ENCODE measurements at places on chromosomes 13 and 19.

- no peak for DNase-seq
Observed at GRCh38 chr13:95250961-95251360, 50.3 kb downstream of the ABCC4 start.

DNA sequence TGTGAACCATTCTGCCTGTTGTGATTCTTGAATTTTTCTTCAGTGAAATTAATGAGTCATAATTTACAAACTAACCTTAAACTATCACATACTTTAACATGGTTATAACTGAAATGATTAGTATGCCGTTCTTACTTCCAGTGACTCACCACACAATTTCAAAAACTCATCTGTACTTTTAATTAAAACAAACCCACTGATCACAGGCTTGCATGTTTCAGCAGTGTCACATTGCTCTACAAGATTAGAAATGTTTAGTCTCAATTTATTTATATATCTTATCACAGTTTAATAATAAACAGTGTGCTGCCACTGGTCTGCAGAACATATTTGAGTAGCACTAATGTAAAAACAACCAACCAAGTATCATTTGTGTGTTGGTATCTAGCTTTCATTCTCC lies 2227.9 kb upstream of the PCDH20 start:
- DNase-seq: no peak

GRCh38 chr13:49436890-49437289 lies 7.0 kb downstream of the CAB39L start:
- DNase-seq: no peak

- no peak for DNase-seq
Observed at GRCh38 chr13:53569453-53569852, 540.8 kb downstream of the OLFM4 start.

DNA sequence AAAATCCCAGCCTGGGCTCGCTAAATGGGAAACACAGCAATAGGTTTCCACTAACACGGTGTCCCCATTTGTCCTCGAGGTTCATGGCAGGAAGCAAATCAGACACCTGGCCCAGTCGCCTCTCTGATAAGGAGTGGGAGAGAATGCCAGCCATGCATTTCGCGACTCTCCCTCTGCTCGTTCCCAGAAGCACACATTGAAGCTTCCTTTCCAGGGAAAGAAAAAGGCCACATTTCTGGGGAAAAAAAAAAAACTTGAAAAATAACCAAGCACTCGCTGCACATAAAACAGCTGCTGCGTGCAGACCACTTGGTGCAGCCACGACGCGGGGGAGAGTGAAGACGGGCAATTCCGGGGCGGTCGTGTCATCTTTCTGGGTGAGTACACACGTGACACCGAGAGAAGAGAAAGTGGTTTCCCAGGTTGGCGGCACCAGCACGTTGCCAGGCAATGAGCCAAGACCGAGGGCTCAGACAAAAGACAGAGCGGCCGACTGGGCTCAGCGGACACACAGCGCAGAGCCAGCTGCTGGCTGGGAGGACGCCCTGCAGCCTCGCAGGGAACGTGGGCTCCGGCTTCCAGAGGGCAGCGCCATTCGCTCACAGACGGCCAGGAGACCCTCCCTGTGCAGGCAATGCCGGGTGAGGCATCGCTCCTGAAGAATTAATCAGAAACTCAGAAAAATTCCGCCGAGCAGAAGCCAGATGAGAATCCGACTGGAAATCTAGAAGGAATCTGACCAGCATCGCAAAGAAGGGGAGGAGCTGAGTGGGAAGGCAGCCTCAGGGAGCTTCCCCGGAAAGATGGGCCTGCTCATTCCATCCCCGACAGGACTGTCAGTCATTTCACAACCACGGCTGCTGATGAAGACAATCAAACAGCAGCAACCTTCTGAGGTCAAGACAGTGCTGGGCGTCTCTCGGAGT lies 83.2 kb upstream of the IRS2 start:
- peak; percentile 28 for DNase-seq

DNA sequence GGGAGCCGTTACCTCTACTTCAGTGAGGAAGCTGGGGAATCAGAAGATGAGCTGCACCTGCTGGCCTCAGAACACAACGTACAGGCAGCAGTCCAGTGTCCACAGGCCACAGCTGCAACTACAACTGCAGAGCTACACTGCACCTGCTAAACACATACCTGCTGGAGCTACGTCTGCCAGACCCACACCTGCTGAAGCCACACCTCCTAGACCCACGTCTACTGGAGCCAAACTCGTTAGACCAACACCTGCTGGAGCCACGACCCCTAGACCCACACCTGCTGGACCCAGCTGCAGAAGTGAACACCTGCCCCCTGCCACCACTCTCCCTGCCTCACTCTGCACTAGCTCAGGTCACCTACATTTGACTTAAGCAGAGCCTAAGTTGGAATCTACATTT lies 169.9 kb downstream of the USP12 start:
- no peak for DNase-seq

- DNase-seq: peak; percentile 63
Observed at GRCh38 chr19:16896146-16897028, 7.6 kb downstream of the F2RL3 start.

DNA sequence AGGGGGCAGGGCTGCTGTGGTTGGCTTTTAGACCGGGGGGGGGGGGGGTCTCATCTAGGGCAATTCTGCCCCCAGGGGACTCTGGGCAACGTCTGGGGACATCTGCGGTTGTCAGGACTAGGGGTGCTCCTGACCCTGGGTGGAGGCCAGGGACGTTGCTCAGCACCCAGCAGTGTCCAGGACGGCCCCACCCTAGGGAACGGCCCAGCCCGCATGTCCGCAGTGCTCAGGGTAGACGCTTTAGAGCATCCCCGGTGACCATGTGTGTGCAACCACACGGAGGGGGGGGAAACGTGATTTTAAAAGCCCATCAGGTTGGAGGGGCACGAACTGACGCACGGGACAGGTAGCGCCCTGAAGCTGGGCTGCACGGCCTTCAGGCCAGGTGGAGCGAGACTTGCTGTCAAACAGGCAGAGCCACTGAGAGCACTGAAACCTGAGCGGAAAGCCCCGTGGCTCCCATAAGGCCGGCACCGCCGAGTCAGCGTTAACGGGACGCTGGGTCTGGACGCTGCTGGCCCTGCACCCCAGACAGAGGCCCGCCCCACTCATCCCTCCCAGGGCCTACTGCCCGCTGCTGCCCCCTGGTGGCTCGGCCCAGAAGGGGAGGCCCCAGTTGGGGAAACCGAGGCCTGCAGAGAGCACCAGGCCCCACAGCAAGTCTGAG lies 8.3 kb downstream of the CACTIN start:
- DNase-seq: peak; percentile 79

DNA sequence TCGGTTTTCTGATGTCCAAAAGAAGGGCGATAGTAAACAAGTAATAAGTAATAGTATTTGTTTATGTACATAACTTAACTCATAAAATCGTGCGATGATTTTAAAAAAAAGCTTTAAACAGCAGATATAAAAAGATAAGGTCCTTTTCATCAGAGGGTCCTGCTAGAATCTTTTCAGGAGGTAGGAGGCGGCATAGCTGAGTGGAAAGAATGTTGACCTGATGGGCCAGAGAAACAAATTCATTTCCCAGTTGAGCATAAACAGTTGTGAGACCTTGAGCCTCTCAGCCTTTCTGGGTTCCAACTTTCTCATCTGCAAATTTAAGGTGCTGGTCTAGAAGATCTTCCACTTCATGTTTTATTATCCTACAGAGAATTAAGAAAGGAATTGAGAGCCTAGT lies 173.5 kb downstream of the LACC1 start:
- peak; percentile 45 for DNase-seq

GRCh38 chr13:98398581-98398980 lies 178.3 kb downstream of the STK24 start:
- DNase-seq: no peak

DNA sequence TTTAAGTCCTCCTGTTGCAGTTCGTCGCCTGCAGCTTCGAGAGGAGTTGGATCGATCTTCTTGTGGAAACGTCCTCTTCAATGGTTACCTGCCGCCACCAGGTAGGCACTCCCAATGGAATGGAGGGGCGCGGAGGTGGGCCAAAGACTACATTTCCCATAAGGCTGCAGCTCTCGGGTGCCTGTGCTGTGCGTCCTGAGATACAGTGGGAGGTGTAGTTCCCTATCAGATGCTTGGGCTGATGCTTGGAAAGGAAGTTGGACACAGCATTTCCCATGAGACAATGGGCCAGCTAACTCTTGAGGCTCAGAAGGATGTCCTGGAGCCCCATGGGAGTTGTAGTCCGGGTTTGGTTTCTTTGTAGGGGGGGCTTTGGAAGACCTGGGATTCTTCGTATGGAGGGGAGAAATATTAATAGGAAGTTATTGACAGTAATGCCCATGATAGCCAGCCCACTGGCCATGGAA lies 1.8 kb downstream of the SHKBP1 start:
- peak; percentile 96 for DNase-seq

DNA sequence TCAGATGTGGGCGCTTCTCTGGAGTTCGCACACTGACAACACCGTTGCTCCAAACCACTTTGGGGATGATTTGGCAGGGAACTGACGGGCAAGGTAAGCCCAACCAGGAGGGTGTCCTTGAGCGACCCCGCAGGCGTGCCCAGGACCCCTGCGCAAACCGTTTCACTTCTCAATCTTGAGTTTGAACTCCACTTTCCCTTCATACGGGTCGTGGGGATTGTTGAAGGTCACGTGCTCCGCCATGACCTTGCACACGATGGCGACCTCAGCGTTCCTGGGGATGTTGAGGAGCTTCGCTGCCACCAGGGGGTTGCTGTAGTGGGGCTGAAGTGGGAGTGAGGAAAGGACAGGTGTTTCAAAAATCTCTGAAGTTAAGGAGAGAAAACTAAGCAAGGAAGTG lies 8.8 kb downstream of the ATP4B start:
- peak; percentile 49 for DNase-seq

- peak; percentile 34 for DNase-seq
Observed at GRCh38 chr13:43316946-43317353, 293.6 kb downstream of the DNAJC15 start.

GRCh38 chr13:112457081-112457480 lies 80.9 kb downstream of the SPACA7 start:
- no peak for DNase-seq
